Left lung (tissue), 14 donors: ENCODE measurements at places on chromosomes 4 and X. TPM values are rescaled to one million over a fixed set of nuclear protein-coding genes. Genes with fewer than 3 reads are reported as not detected.

DNA sequence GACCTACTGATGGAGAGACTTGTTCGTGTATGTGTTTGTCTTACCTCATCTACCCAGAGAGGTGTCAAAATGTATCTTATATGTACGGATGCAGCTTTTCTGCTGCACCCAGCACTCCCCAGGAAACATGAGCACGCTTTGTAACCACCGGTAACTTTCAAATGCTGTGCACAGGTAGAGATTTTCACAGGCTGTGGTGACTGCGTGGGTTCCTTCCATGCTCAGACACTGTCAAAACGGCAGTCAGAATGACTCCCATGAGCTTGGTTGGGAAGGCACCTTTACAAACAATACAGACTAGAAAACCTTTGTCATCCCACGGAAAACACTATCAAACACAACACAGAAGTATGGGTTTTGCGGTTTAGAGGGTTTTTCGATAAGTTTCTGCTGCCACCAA, 28.2 kb downstream of the F11 start:
- no peaks in the 10 kb centered on the region for H3K36me3 ChIP-seq
- H3K4me1 ChIP-seq: no peaks in the 10 kb centered on the region
- H3K27ac ChIP-seq: no peak overlapping the region
- peaks cover 14% of the 10 kb centered on the region for H3K27me3 ChIP-seq
- no peak overlapping the region for H3K4me3 ChIP-seq

GRCh38 chrX:136879001-136879687, 1.4 kb downstream of the RBMX start:
- H3K4me3 ChIP-seq: peak overlapping the region; percentile 47
- peaks cover 40% of the 10 kb centered on the region for H3K36me3 ChIP-seq
- H3K4me1 ChIP-seq: no peaks in the 10 kb centered on the region
- H3K27ac ChIP-seq: peak overlapping the region; percentile 93

- no peaks in the 10 kb centered on the region for H3K4me1 ChIP-seq
- H3K36me3 ChIP-seq: no peaks in the 10 kb centered on the region
- DNase-seq: no peak
- H3K27ac ChIP-seq: no peak overlapping the region
Measured at GRCh38 chrX:110208092-110208491, 109.8 kb downstream of the AMMECR1 start.

The HSFX2 gene
- total RNA-seq: 0.39 TPM

DNA sequence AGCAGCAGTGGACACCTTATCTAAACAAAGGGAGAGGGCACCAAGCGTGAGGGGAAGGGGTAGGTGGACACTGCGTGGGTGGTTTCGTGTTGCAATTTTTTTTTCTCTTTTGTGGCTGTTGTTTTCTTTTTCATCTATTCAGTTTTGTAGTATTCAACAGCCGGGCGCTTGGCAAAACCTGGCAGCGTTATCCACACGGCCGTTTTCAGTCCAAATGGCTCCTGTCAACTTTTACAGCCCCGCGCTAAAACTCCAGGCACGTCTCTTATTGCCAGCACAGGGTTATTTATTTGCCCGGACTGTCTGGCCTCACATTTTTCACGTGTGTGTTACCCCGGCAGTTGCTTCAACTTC, 192.2 kb downstream of the BCOR start:
- no peaks in the 10 kb centered on the region for H3K4me1 ChIP-seq
- H3K4me3 ChIP-seq: no peak overlapping the region
- no peaks in the 10 kb centered on the region for H3K27me3 ChIP-seq
- no peaks in the 10 kb centered on the region for H3K36me3 ChIP-seq
- no peak for DNase-seq

DNA sequence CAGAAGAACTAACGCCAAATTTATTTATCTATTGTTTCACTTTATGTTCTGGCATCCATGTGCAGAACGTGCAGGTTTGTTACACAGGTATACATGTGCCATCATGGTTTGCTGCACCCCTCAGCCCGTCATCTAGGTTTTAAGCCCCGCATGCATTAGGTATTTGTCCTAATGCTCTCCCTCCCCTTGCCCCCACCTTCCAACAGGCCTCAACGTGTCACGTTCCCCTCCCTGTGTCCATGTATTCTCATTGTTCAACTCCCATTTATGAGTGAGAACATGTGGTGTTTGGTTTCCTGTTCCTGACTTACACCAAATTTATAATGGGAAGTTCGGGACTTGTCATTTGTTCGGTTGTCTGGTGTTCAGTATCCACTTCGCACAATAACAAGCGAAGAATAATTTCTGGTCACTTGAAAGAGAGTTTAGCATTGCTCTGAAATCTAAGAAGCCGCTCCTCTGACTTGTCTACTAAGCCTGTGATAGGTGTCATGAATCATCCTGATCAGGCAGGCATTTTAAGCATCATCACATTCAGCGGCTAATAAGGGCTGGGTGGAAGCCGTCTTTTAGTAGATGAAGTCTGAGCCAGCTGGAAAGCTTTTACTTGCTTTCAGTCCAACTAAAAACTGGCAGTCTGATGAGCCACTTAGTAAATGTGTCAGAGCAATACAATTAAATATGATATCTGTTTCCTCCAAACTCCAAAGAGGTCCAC, 1065.7 kb upstream of the PABPC4L start:
- no peak for DNase-seq
- no peak overlapping the region for H3K27ac ChIP-seq
- H3K4me1 ChIP-seq: no peaks in the 10 kb centered on the region

GRCh38 chrX:147570483-147570882, 341.2 kb upstream of the FMR1 start:
- DNase-seq: no peak
- no peaks in the 10 kb centered on the region for H3K4me1 ChIP-seq
- H3K4me3 ChIP-seq: no peak overlapping the region
- no peaks in the 10 kb centered on the region for H3K27me3 ChIP-seq
- H3K27ac ChIP-seq: no peak overlapping the region

- no peak for DNase-seq
- no peak overlapping the region for H3K27ac ChIP-seq
- no peak overlapping the region for H3K4me3 ChIP-seq
Measured at GRCh38 chr4:188993871-188994270, 854.6 kb downstream of the TRIML1 start.

DNA sequence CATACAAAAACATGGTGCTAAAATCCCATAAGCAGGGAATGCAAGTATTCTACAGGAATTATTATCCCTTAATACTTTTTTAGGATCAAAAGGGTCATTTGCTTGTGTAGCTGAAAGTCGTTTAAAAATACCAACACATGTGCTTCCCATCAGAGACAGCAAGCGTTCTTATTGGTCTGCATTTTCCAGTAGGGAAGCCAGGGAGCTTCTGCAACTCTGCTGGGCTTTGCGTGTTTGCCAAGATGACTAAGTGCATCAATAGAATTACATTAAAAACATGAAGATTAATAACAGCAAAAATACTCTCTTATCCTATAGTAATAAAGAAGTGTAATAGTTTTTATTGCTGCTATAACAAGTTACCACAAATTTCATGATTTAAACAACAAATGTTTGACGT, 111.2 kb downstream of the QDPR start:
- no peak overlapping the region for H3K27ac ChIP-seq
- H3K4me1 ChIP-seq: no peaks in the 10 kb centered on the region
- no peak overlapping the region for H3K4me3 ChIP-seq

DNA sequence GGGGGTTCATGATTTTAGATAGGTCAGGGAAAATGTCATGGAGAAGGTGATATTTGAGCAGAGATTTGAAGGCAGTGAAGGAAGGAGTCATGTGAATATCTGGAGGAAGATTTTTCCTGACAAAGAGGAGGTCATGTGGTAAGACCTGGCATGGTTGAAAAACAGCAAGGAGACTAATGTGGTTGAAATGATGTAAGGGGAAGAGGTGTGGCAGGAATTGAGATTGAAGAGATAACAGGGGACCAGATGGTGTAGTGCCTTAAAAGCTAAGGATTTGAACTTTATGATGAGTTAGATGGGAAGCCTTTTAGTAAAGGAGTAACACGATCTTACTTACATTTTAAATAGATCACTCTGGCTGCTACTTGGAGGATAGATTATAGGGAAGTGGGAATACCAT, 210.9 kb downstream of the RTL9 start:
- H3K27ac ChIP-seq: no peak overlapping the region
- no peak overlapping the region for H3K4me3 ChIP-seq
- no peaks in the 10 kb centered on the region for H3K27me3 ChIP-seq
- H3K36me3 ChIP-seq: no peaks in the 10 kb centered on the region
- no peaks in the 10 kb centered on the region for H3K4me1 ChIP-seq

The PROM1 gene
- not detected for total RNA-seq

GRCh38 chr4:55018978-55019377, 106.4 kb downstream of the KDR start:
- no peak overlapping the region for H3K27ac ChIP-seq
- H3K4me3 ChIP-seq: no peak overlapping the region
- H3K27me3 ChIP-seq: no peaks in the 10 kb centered on the region

GRCh38 chrX:72128881-72129280, 2.8 kb downstream of the RTL5 start:
- no peaks in the 10 kb centered on the region for H3K36me3 ChIP-seq
- no peak overlapping the region for H3K27ac ChIP-seq
- H3K4me1 ChIP-seq: peaks cover 44% of the 10 kb centered on the region
- H3K4me3 ChIP-seq: no peak overlapping the region
- H3K27me3 ChIP-seq: peaks cover 12% of the 10 kb centered on the region

The XAGE1B gene
- 0.68 TPM for total RNA-seq

The MGST2 gene
- 60.8 TPM for total RNA-seq

The ODAPH gene
- not detected for total RNA-seq

DNA sequence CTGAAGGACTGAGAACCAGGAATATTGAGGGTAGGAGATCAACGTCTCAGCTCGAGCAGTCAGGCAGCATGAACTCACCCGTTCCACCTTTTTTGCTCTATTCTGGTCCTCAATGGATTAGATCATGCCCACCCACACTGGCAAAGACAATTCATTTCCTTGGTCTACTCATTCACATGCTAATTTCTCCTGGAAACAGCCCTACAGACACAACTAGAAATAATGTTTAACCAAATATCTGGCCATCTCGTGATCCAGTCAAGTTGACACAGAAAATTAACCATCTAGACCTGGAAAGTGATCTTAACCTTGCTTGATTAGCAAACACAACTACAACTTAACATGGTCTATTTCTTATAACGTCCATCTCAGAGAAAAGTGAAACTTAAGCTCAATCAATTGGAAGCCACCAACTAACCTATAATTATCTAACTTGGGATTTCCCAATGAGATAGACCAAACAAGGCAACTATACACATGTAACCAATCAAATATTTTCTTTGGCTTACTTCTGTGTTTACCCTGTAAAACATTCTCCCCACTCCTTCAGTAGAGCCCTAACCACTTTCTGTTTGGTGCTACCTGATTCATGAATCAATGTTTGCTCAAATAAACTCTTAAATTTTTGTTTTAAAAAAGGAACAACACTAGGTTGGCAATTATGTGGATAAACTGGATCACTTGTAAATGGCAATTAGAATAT, 69.7 kb upstream of the MAMLD1 start:
- H3K27ac ChIP-seq: no peak overlapping the region
- no peaks in the 10 kb centered on the region for H3K4me1 ChIP-seq
- DNase-seq: no peak
- no peaks in the 10 kb centered on the region for H3K27me3 ChIP-seq
- no peaks in the 10 kb centered on the region for H3K36me3 ChIP-seq

The FGG gene
- total RNA-seq: 384 TPM

DNA sequence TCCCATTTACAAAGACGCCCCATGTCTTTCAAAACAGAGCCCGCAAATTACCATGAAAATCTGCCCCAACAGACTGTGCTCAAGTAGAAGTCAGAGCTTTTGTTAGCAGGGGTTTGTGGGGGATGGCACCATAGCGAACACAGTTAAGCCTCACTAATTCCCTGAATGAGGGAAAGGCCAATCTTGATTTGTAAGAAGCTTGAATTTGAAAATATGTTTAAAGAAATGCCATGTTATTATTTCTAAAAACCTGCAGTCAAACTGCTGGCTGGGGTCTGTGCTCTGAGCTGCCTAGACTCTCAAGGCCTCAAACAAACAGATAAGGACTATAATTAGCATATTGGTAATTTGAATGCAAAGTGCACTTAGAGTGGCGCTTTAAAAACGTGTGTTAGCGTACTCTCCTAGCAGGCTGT, 9.4 kb upstream of the PAK3 start:
- no peaks in the 10 kb centered on the region for H3K36me3 ChIP-seq
- H3K4me1 ChIP-seq: no peaks in the 10 kb centered on the region
- no peak overlapping the region for H3K27ac ChIP-seq
- H3K4me3 ChIP-seq: no peak overlapping the region

The CT47B1 gene
- not detected for total RNA-seq

- no peak overlapping the region for H3K4me3 ChIP-seq
- H3K36me3 ChIP-seq: no peaks in the 10 kb centered on the region
Measured at GRCh38 chr4:134408897-134409296, 207.3 kb upstream of the PABPC4L start.

GRCh38 chrX:103063918-103064434, at the start of gene BEX1:
BEX1 (minus strand) TSS chrX:103064171; CDS start chrX:103063274, 897 bp downstream.
- no peaks in the 10 kb centered on the region for H3K36me3 ChIP-seq
- H3K4me1 ChIP-seq: no peaks in the 10 kb centered on the region
- peak within 1 kb of the TSS; percentile 23 for H3K4me3 ChIP-seq
- peaks cover 4% of the 10 kb centered on the region for H3K27me3 ChIP-seq
- H3K27ac ChIP-seq: no peak within 1 kb of the TSS

- no peaks in the 10 kb centered on the region for H3K27me3 ChIP-seq
- H3K4me3 ChIP-seq: no peak overlapping the region
- H3K36me3 ChIP-seq: no peaks in the 10 kb centered on the region
Measured at GRCh38 chr4:55445921-55446577, 50.3 kb downstream of the TMEM165 start.

- H3K36me3 ChIP-seq: no peaks in the 10 kb centered on the region
- H3K4me1 ChIP-seq: no peaks in the 10 kb centered on the region
- no peak for DNase-seq
- H3K4me3 ChIP-seq: no peak overlapping the region
- H3K27ac ChIP-seq: no peak overlapping the region
Measured at GRCh38 chrX:10524578-10524977, 95.8 kb downstream of the MID1 start.

DNA sequence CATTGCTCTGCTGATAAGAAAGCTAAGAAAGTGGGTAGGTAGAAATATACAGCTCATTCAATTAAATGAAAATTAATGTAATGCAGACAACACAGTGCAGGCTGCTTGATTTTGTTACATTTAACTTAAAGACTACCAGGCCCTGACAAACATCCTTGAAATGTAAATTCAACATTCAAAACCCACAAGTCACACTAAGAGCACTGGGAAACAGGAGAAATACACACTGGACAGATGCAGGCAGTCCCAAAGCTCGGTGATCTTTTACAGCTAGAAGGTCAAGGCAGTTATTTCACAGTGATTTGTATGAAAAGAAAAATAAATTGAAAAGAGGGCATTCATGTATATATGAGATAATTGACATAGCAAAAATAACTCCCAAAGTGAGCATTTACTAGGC, 94.3 kb upstream of the PLAC1 start:
- no peaks in the 10 kb centered on the region for H3K4me1 ChIP-seq
- no peaks in the 10 kb centered on the region for H3K36me3 ChIP-seq
- no peak overlapping the region for H3K27ac ChIP-seq
- no peaks in the 10 kb centered on the region for H3K27me3 ChIP-seq
- no peak overlapping the region for H3K4me3 ChIP-seq
